ENCODE measurements at places on chromosomes 4 and X.

- DNase-seq, result no peak
Observed at GRCh38 chr4:175540151-175540550, 271.9 kb downstream of the GPM6A start.

DNA sequence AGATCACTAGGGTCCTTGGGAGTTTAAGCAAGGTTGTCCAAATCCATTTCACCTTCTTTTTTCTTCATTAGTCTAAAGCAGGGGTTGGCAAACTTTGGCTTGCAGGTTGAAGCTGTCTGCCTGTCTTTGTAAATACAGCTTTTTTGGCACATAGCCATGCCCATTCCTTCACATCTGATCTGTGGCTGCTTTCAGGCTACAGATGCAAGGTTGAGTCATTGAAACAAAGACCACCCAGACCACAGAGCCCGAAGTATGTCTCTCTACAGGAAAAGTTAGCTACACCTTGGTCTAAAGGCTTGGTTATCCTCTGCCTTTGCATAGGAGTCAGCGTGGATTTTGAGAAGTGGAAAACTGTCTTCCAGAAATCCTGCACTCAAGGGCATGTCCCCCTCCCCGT, 238.1 kb upstream of the STS start:
- DNase-seq, result no peak

DNA sequence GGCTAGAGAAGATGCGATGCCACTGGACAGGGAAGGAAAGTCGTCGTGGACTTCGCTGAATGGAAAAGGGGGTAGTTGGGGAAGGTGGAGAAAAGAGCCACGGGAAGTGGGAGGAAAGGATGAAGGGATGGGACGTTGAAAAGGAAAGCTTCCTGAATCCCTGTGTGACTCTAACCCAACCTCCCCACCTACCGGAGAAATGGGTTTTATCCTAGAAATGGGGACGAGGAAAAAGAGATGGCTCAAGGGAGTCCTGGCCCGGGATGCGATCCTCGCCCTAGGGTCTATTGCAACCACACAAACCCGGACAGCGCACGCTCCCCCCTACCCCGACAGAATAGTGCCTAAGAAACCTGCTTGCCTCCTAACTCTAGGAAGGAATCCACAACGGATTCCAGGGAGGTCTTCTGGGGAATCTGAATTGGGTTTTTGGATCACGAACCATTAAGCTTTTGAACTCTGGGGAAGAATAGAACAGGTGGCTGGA, 738 bp upstream of the TSPAN5 start:
- DNase-seq, result no peak

GRCh38 chr4:8920969-8921368, 49.3 kb upstream of the HMX1 start:
- DNase-seq, result peak; percentile 13

GRCh38 chr4:89868999-89869589, 25.6 kb upstream of the MMRN1 start:
- DNase-seq, result no peak

GRCh38 chrX:22389556-22390179, 117.0 kb downstream of the CBLL2 start:
- no peak for DNase-seq

DNA sequence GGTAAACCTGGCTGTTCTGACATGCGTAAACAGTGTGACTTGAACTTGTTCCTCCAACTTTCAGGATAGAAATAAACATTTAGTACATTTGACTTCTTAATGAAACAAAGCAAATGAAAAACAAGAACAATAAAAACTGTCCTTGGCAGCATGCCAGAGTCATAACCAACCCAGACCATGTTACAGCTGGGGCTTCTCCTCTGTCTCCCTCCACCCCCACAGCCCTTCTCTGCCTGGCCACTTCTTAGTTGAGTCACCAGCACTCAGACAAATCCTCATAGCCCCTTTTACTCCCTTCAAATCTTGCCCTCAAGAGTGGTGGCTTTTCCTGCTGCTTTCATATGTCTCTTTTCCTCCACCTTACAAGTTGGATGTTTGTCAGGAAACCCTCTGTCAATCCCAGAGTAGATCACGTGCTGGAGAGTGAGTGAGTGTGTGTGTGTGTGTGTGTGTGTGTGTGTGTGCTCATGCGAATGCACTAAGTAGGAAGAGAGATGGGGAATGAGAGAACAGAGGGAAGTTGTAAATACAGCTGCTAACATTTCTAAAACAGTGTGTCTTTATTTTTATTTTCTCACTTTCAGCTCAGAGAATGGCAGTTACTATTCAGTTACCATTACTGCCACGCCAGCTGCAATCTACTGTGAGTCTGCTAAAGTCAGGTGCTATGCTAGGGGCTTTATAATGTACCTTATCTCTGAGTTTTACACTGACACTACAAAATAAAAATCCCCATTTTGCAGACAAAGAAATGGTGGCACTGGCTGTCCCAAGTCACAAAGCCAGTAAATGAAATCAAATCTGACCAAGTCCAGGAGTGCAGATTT, 15.0 kb downstream of the SCARB2 start:
- peak; percentile 33 for DNase-seq

DNA sequence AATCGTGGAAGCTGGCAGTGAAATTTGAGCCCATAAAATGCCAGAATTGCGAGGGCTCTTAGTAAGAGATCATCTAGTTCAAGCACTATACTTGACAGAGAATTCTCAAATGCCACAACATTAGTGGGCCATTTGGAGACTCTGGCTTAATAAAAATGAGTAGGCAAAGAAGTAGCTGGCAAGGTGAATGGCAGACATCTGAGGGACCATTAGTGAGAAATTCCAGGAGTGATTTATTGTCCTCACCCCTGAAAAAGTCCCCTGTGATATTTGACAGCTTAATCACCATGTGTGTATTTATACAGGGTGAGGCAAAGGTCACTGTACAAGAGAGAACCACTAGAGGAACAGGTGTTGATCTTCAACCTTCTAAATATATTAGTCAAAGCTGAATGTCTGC, 207.5 kb downstream of the CHRDL1 start:
- no peak for DNase-seq

DNA sequence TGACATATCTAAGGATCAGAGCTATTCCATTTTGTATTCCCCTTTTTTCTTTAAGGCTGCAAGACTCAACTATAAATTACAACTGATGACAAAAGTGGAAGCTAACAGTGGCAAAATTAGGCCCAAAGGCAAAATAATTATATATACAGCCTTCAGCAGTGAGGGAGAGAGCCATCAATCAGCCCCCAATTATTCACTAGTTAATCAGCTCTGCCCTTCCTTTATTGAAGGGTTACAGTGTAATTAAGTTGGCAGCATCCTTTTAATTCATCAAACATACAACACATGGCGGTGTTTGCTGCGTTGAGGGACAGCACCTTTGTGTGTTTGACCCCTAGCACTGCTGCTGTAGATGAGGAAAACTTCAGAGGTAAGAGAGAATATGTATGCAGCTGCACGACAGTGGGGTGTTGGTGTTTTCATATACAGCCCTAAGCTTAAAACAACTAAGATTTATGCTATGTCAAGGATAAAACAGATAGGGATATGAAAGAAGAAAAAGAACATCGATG, 973.9 kb upstream of the POU3F4 start:
- DNase-seq, result no peak

DNA sequence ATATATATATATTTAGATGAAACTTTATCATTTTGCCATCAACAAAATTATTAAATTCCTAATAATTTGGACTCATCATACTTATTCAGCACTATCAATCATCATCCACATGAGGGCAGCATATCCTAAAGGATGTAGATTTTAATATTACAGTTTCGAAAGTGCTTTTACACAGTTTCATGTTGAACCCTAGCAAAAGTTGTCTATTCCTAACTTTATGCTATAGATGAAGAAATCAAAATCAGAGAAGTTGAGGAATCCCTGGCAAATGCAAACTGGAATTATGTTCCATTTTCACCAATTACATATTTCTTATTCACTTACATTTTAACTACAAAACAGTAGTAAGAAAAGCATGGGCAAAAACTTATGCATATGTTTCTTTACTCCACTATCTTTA, 36.6 kb upstream of the UGT2A1 start:
- DNase-seq, result no peak

DNA sequence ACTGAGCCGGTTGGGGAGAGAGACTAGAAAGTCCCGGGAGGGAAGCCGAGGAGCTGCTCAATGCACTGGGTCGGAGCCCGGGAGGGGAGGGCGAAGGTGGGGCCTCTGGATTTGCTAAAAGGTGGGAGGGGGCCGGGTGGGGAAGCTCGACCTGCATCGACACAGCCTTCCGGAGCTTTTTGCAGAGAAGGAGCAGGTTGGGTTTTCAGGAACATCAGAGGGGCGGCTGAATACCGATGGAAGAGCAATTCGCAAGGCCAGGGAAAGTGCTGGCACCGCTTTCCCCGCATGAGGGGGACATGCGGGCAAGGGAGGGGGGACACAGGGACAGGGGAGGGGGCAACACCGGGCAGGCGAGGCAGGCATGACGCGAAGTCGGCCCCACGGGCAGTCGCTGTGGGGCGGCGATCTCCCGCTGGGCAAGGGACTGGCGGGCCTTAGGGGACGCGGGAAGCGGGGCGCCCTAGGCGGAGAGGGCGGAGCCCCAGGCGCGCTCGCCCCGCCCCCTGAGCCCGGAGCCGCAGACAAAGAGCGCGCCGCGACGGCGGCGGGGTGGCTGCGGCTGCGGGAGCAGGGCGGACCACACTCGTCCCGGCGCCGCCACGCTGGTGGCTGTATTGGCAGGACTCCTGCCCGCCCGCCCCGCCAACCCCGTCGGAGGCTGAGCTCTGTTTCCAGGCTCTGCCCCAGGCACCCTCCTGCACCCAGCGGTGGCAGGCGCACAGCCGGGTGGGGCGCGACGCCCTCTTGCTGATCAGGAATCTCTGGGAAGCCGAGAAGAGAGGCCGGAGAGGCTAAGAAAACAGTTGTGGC, 11.6 kb downstream of the PDZD4 start:
- DNase-seq, result peak; percentile 44

DNA sequence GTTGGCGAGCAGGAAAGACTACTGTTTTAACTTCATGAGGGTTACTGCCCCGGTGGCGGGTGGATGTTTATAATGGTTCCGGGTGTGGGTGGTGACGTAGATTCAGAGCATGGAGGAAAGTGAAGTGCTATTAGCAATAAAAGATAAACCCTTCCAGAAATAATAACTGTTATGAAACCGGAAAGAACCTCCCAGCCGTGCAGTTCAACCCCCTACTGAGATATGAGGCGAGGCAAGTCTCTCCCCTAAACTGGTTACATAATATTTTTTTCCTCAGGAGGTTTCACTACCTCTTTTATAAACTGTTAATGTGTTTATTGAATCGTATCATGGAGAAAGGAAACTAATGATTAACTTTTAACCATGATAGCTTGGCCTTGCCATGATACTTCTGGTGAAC, 33.9 kb upstream of the STIM2 start:
- DNase-seq, result no peak

- DNase-seq, result no peak
Observed at GRCh38 chr4:152045449-152045806, 284.6 kb upstream of the GATB start.

DNA sequence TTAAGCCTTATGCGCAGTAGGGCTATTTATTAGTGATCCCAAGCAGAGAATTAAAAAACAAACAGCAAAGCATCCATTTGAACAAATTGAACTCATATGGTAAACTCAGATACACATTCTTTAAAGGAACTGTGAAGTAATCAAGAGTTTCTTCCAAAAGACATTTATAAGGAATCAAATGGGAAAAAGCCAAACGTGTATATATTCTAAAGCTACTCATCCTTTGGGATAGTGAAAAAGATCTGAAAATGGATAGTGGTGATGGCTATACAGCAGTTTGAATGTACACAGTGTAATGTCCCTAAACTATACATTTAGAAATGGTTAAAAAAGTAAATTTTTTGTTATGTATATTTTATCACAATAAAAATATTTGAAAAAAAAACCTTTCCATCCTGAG, 16.6 kb upstream of the HPGDS start:
- no peak for DNase-seq

DNA sequence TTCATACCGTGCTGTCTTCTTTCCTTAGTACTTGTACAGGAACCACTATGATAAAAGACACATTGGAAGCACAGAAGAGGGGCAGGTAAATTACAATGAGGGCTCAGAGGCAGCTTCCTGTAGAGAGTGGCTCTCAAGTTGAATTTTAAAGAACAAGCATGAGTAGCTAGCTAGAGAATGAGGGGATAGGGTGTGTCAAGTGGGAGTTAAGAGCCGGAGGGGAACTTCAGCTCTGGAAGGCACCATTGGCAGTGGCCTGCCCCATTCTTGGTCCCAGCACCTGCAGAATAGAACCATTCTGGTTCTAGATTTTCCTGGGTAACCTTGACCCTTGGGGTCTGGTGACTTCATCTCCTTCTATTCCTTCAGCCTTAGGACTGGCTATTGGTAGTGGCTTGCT, 34.0 kb upstream of the JADE1 start:
- no peak for DNase-seq

DNA sequence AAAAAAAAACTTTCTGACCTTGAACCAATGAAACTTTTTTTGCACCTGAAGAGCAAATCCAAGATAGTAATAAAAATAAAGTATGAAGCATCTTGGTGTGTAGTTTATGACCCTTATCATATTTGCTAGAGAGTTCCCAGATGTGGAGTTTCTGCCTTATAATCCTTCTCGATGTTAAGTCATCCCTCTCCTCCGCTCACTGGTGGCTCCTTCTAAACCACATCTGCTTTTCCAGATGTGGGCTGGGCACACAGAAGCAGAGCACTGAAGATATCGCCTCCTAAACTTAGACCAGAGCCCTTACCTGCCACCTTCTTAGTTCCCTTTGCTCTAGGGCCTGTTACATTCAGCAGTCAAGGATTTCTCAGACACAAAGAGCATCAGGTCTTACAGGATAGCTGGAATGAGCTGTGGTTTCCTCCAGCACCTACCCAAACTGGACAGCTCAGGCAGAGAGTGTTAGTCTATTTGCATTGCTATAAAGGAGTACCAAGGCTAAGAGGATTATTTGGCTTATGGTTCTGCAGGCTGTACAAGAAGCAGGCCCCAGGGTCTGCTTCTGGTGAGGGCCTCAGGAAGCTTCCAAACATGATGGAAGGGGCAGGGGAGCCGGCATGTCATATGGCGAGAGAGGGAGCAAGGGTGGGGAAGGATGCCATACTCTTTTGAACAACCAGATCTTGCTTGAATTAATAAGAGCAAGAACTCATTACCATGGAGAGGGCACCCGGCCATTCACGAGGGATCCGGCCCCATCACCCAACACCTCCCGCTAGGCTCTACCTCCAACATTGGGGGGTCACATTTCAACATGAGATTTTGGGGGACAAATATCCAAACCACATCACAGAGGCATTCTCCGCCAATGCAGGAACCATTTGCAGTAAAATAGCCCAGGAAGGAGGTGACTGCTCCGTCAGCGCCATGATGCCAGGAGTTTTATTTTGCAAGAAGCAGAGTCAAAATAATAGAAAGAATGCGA, 75.6 kb upstream of the HELT start:
- peak; percentile 23 for DNase-seq

DNA sequence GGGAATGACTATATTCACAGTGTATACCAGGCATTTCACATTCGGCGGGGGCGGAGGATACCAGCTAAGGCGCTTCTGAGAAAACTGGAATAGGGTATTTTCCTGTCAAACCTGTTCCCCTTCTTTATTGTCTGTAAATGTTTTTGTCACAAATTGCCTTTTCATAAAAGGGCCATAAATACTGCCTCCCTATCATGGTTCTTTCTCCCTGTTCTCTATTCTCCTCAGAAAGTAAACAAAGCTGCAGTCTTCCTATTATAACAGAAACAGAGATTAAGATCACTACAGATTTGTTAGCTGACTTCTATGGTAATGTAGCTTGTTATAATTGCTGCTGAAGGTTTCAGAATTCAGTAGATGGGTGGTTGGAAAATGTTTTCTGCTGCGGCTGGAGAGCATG, 32.2 kb downstream of the MID2 start:
- DNase-seq, result no peak

GRCh38 chr4:14180166-14180565, 552.6 kb upstream of the BOD1L1 start:
- no peak for DNase-seq

- DNase-seq, result no peak
Observed at GRCh38 chr4:54066088-54066415, 1.6 kb upstream of the CHIC2 start.
